ENCODE measurements at places on chromosomes 13 and 19.

GRCh38 chr19:2016041-2016807 is 710 bp upstream of the BTBD2 start:
- peak; percentile 46 for DNase-seq

DNA sequence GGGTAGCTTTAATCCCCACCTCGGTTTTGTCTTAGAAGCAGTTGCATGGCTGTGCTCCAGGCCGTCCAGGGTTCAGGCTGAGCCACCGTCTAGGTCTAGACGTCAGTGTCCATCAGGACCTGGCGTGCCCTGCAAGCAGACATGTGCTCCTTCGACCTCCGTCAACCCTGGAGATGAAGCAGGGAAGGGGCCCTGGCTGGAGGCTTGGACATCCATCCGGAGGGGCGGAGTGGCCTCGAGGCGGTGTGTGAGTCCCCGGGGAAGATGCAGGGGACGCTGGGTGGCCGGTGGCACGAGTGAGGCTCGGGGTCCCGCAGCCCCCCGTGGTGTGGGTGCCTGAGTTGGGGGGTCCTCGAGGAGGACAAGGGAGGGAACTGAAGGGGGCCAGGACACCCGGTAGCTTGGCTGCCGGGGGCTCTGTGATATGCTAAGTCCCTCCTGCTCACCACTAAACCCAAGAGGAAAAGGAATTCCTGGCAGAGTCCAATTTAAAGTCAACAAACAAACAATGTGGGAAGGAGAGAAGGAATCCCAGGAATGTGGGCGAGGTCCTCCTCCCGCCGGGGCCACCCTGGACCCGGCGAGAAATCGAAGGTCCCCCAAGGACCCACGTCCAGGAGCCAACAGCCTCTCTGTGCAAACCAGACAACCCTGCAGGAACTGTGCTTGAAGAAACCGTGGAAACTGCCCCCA is 14.9 kb upstream of the PTBP1 start:
- DNase-seq: no peak

DNA sequence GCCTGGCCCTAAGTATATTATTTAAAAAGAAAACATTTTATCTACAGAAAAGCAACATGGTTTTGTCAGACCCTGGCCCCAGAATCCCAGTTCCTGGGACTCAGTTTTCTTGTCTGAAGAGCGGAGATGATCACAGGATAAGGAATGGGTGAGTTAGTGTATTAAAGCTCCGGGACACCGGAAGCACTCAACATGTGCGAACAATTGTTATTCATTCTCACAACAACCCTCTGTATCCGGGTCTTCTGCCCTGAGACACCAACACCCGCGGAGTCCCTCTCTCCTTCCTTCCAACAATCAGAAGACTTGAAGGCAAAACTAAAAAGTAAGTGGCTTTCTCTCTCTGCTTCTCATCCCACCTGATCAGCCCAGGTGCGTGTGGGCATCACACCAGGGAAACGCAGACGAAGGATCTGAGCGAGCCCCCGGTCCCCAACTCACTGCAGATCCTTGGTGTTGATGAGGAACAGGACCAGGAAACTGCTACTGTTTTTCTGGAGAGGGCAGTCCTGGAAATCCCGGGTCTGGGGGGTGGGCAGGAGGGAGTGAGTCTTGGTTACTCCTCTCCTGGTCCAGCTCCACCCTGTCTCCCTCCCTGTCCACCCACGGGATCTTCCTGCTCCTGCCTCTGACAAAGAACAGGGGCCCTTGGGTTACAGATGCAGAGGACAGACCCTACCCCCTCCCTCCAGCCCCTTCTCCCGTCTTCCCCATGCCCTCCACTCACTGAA is 2.0 kb downstream of the GPR108 start:
- no peak for DNase-seq

DNA sequence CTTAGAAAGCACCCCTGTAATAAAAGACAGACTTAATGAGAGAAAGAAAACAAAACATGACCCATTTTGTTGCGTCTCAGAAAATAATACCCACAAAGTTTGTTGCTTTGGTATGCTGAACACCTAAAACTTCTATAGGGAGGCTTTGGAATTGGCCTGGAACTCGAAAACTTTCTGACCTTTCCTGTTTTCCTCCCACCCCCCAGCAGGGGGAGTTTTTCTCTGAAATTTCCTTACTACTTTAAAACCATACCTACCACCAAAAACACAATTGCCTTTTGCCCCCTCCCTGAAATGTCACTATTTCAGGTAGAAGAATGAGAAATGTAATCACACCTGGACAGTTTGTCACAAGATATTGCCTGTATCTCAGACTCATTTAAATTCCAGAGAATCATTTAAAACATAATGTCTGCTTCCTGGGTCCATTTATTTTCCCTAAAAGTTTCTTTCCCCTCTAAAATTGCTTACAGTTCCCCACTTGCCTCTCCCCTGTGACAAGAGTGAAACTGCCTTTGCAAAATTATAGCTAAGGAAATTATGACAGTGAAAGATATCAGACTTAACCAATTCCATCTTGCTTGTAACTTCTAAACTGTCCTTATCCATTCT is 2700.2 kb downstream of the PCDH9 start:
- no peak for DNase-seq
